ENCODE measurements at places on chromosomes 5 and 9. TPM values are rescaled to one million over a fixed set of nuclear protein-coding genes. Genes with fewer than 3 reads are reported as not detected.
A peak's percentile ranks its signal among the peaks of the same experiment; 100 is the strongest.

GRCh38 chr9:134853893-134854292 lies 26.7 kb upstream of the FCN2 start:
- no peak for DNase-seq

FRRS1L gene
- total RNA-seq: not detected

GRCh38 chr9:137273611-137274320 lies 3.8 kb upstream of the TOR4A start:
- DNase-seq: no peak

- DNase-seq: no peak
These were observed 96.7 kb downstream of the PAX5 start for GRCh38 chr9:36937346-36937745.

HMGXB3 gene
- total RNA-seq: 33.7 TPM

DNA sequence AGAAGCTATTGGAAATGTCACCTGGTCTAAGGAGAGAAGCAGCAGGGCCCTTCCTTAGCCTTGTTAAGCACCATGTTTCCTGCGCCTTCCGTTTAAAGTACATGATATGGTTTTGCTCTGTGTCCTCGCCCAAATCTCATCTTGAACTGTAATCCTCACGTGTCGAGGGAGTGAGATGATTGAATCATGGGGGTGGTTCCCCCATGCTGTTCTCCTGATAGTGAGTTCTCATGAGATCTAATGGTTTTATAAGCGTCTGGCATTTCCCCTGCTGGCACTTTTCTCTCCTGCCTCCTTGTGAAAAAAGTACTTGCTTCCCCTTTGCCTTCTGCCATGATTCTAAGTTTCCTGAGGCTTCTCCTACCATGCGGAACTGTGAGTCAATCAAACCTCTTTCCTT lies 49.7 kb downstream of the PRDM6 start:
- no peak for DNase-seq

TNFSF8 gene
- total RNA-seq: not detected

GRCh38 chr9:34475097-34475496 lies 16.5 kb downstream of the DNAI1 start:
- DNase-seq: no peak

DNA sequence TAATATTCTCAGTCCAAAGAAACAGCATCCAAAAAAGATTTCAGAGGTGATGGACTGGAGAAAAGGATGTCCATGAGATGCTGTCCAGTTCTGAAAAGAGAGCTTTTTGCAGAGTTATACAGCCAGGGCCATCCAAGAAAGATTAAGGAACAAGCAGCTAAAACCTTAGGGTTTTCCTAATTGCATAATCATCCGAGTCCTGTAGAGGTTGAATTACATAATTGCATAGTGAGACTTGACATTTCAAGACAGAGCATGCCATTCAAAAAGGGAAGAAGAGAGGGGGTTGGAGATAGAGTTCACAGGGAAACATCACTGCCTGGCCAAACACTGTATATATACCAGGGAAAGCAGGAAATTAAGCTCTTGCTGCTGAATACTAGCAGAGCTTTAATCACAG lies 1729.2 kb upstream of the WWC1 start:
- DNase-seq: peak; percentile 4

IFNA17 gene
- total RNA-seq: not detected

All from NCI-H460 (cell line).